ENCODE measurements at places on chromosomes 6 and 20.

DNA sequence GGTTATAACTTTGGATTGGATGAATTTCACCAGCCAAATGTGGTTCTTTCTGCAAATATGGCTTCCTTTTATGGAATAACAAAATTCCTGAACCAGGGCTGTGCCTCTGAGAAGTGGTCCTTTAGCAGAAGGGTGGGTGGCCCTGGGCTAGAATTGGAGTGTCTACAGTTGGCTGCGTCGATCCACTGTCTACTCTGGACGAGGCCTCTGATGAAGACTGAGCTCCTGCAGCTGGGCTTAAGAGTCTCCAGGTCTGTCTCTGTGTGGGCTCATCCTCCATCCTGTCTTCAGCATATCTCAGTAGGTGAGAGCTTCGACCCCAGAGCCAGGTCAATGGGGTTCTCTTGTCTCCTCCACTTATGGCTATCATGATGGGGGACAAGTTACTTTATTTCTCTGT is 166.3 kb upstream of the PMEPA1 start:
- no peak for DNase-seq

DNA sequence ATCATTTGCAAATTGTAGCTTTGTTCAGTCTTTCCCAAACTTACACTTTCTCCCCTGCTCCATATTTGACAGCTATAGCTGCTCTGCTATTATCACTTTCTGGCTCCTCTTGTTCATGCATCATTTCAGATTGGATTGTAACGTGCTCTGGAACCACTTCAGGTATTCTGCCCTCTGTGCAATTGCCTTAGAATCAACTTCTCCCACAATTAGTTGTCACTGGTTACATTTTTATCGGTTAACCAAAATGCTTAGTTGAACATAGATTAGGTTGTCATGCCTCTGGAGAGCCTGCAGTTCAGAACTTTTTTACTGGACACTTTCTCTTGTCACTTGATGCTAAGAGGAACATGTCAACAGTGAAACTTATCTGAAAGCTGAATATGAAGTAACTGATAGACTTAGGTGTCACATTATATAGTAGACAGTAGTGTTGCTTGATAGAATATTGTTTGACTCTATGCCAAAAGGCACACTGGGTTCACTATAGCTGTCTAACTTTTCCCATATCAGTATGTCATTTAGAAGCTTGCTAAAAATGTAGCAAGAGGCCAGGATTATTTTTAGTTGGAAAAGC is 127.7 kb upstream of the PTPRK start:
- no peak for DNase-seq

DNA sequence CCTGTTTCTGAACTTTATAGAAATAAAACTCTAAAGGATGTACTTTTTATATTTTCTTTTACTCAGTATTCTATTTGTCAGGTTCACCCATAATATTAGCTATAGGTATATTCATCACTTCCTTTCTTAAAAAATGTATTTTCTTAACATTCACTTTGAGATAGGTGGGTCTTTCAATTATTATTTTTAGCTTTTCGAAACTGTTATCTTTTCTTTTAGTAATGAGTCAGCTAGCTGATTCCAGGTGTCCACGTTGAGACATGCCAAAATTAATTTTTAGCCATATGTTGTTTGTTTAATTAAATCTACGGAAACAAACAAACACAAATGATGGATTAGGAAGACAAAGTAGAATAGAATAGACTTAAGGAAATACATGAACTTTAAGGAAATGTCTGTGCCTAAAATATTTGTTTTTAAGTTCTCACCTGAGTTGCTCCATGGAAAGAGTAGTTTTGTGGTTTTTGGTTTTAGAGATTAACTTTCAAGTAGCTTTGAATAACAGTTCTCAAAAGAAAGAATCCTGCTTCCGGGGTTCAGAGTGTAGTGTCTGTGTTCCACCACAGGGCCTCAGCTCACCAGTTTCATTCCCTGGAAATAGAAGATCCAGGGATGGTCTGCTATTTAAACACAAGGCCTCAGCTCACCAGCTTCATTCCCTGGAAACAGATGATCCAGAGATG is 435.0 kb downstream of the HAO1 start:
- no peak for DNase-seq

DNA sequence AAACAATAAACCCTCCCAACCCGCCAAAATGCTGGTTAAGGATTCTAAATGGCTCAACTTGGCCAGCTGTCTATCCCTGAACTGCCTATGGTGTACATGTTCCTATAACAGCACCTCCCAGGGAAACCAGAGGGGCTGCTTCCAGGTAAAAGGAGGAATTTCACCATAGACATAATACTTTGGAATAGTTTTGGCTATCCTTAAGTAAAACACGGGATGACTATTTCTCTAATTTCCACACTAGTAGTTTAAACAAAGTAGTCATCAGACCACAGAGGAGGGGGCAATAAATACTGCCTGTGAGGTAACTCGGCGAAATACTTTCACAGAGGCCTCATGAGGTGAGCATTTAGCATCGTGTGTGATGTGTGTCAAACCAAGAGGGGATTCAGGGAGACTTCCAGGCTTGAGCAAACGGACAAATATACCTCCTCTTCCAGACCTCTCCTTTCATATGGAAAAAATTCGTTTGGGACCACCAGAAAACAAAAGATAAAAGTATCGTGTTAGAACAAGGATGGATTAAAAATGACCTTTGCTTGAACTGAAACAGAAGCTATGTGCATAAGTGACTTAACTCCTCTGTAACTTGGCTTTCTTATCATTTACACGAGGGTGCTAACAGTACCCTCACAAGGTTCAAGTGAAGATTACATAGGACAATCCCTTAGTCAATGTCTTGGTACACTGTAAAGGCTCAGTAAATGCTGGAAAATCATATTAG is 1.0 kb upstream of the XRN2 start:
- DNase-seq: no peak

DNA sequence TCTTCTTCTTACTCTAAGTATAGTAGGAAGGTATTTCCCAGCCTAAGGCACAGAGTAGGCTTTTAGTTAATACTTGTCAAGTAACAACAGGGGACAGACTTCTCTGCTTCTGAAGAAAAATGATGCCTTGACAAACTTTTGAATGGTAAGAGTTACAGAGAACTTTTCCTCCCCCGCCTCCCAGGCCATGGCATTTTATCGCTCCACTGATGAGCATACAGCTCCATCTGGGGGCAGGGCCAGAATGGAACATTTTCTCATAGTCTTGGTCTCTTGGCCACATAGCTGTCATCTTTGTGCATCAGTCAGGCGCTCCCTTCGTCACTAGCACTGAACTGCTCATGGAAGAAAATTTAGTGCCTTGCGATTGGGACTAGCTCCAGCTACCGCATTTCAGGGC is 1066.8 kb upstream of the CITED2 start:
- peak; percentile 42 for DNase-seq

DNA sequence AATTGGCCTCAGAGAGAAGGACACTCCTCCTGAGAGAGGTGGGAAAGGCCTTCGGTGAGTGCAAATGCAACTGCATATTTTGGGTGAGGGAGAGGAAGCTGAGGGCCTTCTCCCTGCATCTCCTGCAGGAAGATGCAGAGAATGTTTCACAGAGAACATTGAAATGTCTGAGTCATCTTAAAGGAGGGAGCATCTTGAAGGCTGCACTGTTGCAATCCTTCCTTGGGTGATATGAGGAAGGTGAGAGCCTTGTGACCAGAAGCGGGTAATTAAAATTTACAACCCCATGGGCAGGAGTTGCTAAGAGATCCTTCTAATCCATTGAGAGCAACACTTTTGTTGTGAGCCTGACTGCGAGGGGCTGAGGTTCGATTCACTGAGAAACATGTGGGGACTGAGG is 375.7 kb upstream of the MARCKS start:
- no peak for DNase-seq

DNA sequence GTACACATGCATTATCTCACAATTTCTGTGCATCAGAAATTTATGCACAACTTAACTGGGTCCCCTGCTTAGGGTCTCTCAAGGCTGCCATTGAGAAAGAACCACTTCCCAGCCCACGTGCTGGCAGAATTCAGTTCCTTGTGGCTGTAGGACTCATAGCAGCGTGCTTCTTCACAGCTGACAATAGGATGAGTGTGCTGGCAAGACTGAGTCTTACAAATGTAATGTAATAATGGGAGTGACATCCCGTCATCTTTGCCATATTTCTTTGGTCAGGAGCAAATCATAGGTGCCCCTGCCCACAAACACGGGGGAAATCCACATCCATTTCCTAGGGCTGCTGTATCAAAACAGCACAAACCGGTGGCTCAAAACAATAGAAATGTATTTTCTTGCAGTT is 77.4 kb downstream of the FIG4 start:
- no peak for DNase-seq

DNA sequence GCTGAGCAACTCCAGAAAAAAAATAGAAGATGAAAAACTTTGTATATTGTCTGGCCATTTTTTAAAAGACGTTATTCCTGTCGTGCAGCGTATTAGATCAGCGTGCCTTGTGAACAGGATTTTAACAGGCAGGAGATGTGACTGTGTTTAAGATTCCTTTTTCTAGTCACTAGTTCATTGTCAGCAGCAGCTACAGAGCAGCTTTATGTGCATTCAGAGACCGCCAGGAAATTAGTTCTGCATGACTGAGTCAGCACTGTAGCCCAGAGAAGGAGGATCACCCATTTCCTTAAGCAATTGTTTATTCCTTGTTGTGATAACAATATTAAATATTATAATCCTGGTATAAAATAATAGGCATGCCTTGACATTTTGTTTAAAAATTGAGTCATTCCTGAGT is 75.4 kb upstream of the ADGRB3 start:
- peak; percentile 93 for DNase-seq

DNA sequence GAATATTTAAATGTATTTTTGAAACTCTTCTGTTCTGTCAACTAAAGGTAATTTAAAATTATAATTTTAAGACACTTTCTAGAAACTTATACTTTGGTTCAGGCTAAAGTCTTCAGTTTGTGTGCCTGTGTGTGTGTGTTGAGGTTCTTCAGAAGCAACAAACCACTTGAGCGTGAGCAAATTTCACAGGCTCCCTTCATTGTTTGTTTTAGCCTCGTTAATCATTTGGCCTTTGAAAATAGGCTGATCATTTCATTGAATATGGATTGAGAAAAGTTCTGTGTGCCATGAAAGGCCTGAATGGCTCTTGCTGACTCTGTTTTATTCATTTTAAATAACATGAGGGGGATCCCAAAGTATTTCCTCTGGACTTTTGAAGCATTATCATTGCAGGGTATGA is 420.1 kb downstream of the CDKAL1 start:
- DNase-seq: no peak

- DNase-seq: no peak
These were observed 78.0 kb downstream of the DZANK1 start for GRCh38 chr20:18388860-18389259.

DNA sequence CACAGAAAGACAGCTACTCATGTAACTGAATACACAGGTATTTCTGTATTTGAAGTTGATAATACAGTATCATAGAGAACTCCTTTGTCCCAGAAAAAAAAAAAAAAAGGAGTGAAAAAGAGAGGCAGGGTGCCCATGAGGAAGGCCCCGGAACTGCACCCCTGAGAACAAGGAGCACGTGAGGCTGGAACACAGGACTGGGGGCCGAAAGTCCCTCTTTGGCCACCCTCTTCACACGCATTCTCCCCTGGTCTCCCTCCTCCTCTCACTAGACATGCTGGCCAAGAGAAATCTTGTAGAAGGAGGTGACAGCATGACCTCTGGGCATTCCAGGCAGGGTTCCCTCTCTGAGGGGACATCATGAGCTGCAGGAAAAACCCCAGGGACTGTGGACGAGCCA is 62.7 kb upstream of the TRAF3IP2 start:
- DNase-seq: no peak

GRCh38 chr20:45509091-45509490 is 6.3 kb downstream of the SPINT3 start:
- no peak for DNase-seq

DNA sequence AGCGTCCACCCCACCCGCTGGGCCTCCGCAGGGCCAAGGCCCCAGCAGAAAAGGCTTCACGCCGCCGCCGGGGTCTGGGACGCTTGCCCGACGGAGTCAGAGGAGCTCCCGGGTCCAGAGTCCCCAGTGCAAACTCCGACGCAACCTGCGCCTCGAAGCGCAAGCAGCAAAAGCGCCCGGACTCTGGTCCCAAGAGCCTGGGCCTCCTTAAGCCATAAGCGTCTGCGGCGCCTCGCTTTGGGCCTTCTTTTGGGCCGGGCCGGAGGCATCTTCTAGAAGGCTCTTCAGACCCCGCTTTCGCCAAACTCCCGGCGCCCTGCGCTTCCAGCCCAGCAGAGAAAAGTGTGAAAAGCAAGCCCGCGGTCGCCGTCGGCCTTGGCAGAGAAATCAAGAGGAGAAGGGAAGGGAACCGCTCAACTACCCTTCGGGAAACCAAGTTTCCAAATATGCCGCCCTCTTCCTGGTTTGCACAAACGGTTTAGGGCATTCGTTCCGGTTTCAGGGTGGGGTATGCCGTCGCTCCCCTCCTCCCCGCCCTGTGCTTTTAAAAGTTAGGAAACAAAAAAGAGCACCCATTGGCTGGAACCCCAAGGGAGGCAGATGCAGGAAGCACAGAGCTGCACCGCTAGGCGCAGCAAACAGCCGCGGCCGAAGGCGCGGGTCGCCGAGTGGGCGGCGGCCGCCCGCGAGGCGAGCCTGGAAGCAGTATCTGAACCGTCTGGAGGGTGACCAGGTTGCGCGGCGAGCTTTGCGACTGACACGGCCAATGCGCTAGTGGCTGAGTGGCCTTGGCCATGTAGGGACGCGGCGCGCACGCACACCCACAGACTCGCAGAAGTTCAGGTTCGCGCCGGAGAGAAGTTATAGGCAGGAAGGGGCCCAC is 1.2 kb downstream of the TBX18 start:
- no peak for DNase-seq

DNA sequence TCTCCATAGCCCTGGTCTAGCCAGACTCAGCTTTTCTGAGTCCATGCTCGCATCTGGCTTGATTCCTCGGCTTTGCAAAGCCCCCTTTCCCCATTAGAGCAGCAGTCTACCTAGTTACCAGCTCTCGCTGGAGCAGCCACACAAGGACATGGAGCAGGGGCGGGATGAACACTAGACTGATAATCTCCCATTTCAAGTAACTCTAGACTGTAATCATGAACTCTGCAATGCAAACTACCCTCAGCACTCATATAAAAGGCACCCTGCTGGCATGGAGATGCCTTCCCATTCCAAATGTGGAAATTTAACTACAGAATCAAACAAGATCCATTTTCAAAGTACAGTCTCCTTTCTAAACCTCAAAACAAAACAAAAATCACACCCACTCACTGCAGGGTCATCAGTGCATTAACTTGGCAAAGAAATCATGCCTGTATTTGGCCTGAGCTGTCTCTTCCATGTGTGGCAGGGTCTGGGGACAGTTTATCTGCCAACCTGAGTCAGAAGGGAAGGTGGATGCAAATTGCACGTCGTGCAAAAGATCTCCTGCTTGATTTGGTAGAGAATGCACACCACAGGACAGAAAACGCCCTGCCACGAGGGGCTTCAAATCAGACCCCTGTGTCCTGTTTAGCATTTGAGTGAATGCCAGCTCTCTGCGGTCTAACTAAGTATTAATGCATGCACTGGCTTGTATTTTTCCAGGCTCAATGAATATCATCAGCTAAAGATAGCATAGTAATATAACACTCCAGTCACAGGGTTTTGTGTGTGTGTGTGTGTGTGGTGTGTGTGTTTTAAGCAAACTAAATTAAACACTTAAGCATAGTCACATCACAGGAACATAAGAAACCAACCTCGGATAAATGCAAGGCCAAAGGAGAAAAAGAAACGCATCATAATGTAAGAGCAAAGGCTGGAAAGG is 85.3 kb downstream of the MYLK4 start:
- no peak for DNase-seq

All from foreskin melanocyte (primary cell).